ENCODE measurements at places on chromosomes 6 and 20. TPM values are rescaled to one million over a fixed set of nuclear protein-coding genes. Genes with fewer than 3 reads are reported as not detected.

DNA sequence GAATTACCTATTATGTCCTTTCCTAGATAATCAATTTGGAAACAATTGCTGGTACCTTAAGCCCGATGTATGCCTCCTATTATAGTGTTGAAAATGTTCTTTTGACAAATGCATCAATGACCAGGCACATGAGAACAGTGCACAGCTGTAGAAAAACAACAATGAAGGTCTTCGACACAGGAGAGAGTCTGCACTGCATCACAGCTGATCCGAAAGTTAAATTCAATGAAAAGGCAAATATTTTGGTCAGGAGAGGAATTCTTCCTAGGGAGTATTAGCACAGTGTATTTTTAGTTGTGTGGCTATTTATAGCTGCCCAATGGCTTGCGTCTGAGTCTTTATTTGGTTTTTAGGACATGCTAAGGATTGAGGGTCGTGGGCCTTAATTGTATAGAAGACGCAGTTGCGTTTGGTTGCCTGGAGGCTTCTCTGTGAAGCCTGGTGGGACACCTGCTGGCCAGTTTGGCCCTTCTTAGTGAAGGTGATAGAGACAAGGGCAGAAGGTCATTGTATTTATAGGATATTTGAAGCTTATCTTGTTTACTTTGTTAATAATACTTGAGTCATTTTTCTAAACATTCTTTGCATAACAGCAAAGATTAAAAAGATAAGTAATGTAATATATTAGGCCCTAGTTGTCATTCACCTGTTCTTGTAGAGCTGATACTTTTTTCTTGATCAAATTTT is 72.3 kb downstream of the CDYL start:
- no peak for DNase-seq

DNA sequence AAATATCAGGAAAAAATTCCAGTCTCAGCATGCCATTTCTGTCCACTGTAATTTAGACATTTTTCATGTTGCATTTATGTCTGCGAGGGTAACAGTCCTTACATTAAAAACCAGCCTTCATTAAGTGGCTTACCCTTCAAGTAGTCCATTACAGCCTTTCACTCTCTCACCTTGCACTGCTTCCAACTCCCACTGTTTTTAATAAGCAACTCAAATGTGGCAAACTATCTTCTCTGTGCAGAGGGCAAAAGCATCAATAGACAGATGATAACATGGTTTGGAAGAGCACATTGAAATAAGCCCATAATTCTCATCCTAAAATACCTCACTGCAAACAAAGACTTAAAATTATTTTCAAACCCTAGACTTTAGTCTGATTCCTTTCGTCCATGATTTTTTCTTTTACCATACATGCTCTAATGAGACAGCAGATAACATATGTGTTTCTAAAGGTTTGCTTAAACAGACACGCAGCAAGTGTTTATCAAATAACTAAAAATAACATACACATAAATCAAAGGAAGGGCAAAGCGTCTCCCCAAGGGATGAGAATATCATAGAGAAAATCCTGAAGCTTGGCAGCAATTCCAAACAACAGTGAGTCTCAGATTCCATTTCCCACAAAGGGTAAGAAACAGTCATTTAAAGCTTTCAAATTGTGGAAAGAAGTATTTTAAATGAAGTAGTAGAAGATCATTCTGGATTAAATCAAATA is 130.4 kb downstream of the PTPRK start:
- DNase-seq = no peak

Gene OPRM1
- not detected for total RNA-seq

DNA sequence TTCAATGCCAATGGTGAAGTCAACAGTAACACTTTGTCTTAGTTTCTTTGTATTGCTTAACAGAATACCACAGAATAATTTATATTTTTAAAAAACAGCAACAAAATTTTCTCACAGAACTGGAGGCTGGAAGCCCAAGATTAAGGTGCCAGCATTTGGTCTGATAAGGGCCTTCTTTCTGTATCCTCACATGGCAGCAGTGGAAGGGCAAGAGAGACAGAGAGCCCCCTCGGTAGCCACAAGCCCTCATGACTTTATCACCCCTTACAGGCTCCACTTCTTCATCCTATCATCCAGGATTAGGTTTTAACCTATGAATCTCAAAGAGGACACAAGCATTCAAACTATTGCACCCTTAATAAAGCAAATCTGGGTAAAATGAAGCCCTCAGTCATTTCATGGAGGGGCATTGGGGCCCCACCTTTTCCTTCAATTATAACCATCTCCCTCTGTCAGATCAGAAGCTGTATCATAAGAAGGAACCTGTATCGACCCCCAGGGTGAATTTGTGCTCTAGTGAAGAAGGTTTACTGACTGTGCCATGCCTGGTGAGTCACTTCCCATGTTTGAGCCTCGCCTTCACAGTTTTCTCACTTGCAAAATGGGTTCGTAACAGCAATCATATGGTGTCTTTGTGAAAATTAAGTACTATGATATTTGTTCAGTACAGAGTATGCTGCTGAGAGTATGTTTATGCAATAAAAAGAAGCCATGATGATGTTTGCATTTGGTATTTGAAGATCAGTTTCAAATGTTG is 178.2 kb downstream of the LRFN2 start:
- DNase-seq = no peak

Gene SLCO4A1
- total RNA-seq = 4.1 TPM

Gene SLC22A1
- total RNA-seq = 0.21 TPM

GRCh38 chr6:15370733-15371671 is 125.1 kb downstream of the JARID2 start:
- no peak for DNase-seq

- no peak for DNase-seq
These were observed 174.7 kb upstream of the ZNF217 start for GRCh38 chr20:53768329-53768728.
